ENCODE measurements at places on chromosomes 2 and 18.

GRCh38 chr2:98935111-98935770 is 784 bp downstream of the CRACDL start:
- DNase-seq = no peak

DNA sequence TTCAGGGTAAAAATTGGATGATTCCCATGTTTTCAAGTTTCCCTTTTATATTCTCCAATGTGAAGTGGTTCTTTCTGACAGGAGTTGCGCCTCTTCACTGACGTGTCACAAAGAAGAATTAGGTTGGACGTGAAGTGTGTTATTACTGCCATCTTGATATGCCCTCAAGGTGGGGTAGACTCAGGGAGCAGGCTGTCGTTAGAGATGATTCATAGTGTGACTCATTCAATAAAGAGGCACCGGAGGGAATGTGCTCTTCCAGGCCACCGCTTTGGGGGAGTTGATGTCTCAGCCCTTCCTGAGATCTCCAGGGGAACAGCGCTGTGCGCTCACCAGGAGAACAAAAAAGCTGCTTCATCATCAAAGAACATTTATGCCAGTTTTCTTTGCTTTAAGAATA is 3.6 kb upstream of the DGKD start:
- peak; percentile 44 for DNase-seq

GRCh38 chr18:45166836-45167551 is 448.3 kb upstream of the SLC14A2 start:
- DNase-seq = no peak

GRCh38 chr18:46310258-46310657 is 206.1 kb downstream of the HAUS1 start:
- DNase-seq = no peak

- no peak for DNase-seq
Observed at GRCh38 chr18:36023336-36023735, 44.0 kb downstream of the RPRD1A start.

DNA sequence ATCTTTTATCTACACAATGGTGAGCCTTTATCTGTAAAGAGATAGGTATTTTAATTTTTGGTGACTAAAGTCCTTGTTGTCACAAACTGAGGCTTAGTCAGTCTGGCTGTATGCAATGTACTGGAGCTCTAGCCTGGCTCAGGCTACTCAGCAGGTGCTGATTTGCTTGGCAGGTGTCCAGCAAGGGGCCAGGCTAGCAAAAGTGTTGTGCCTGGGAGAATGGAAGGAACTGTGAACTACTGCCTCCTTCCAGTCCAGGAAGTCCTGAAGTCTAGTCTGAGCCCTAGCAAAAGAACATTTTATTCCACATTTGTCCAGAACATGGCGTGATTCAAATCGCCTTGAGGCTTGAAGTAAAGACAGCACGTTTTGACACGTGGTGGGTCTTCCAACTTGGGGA is 260.5 kb downstream of the CCDC85A start:
- DNase-seq = no peak

DNA sequence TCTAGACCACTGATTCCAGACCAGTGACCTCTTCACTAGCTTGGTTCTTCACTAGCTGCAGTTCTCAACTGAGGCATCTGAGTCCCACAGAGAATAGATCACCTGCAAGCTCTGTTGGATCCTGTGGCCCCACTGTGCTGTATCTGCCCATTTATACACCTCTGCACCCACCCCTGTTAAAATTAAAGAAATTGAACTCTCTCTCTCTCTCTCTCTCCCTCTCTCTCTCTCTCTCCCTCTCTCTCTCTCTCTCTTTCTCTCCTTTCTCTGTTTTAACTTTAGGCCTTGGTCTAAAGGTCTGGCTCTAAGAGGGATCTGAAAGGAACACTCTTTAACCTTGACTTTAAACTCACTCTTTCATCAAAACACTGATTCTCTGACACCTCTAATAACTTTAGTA is 150.5 kb downstream of the ZEB2 start:
- no peak for DNase-seq

GRCh38 chr2:120385355-120386127 is 39.6 kb downstream of the INHBB start:
- DNase-seq = no peak

- no peak for DNase-seq
Observed at GRCh38 chr2:45218297-45218696, 209.0 kb upstream of the SIX2 start.

- DNase-seq = no peak
Observed at GRCh38 chr2:16190446-16191270, 250.3 kb downstream of the MYCN start.

- DNase-seq = no peak
Observed at GRCh38 chr2:18959952-18960717, 370.8 kb upstream of the NT5C1B start.

GRCh38 chr2:47779426-47779790 is 3.5 kb upstream of the MSH6 start:
- no peak for DNase-seq

- DNase-seq = no peak
Observed at GRCh38 chr2:20351555-20352229, 1.0 kb upstream of the PUM2 start.

DNA sequence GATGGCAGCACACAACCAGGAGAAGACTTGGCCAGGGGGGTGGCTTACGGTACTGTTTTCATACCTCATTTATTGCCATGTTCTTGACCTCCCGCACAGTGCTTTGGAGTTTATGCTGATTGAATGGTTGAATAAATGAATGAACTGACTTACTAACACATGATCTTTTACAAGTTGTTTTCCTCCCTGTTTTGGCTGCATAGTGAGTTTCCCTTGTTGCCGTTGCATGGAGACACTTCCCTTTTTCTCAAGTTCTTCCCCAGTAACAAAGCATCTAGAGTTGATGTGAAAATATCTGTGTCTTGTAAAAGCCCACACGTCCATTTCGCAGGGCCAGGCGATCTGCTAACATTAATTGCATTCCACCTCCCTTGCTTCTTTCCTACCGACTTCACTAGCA is 35.7 kb upstream of the RAB1A start:
- DNase-seq = no peak

DNA sequence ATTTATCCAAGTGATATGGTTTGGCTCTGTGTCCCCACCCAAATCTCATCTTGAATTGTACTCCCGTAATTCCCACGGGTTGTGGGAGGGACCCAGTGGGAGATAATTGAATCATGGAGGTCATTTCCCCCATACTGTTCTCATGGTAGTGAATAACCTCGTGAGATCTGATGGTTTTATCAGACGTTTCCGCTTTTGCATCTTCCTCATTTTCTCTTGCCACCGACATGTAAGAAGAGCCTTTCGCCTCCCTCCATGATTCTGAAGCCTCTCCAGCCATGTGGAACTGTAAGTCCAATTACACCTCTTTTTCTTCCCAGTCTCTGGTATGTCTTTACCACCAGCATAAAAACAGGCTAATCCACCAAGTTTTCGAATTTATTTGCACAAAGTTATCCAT is 20.3 kb upstream of the CHST10 start:
- DNase-seq = no peak

DNA sequence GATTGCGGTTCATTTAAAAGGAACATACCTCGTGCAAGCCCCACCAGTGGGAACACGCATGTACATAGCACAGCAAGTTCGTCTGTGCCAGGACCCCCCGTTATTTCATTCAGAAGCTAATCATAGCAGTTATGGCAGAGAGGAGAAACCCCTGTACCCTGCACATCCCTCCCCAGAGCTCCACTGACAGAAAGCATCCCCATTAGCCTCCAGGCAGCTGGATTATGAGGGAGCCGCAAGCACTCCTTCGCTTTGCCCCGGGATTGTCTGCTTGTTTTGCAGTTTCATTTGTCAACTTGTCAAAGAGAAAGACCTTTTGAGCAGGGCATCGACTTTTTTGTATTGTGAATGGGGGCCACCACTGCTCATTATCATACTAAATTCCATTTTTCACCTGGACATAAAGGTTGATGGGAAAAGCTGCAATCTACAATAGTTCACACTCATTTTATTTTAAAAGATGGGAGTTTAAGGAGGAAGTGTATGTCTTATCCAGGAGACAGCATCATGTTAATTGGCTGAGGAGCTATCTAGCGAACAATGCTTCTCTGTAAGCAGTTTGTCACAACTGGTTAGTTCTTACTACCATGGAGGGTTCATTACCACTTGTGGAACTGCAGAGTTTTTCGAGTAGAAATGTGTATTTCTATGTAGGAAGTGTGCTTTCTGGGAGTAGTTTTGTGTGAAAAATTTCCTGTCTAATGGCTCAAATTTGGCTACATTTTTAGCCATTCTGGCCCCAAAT is 255.3 kb downstream of the THSD7B start:
- no peak for DNase-seq

GRCh38 chr18:24491927-24492834 is 31.7 kb downstream of the HRH4 start:
- peak; percentile 9 for DNase-seq

- DNase-seq = no peak
Observed at GRCh38 chr2:128783896-128784295, 465.2 kb upstream of the HS6ST1 start.

DNA sequence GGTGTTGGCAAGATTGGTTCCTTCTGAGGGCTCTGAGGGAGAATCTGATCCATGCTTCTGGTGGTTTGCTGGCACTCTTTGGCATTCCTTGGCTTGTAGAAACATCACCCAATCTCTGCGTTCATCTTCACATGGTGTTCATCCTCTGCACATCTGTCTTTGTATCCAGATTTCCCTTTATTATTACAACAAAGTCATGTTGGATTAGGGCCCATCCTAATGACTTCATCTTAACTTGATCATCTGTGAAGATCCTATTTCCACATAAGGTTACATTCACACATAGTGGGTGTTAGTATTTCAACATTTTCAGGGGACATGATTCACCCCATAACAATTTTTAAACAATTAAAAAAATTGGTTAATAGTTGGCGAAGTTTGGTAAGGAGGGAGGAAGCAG is 177.4 kb upstream of the CWC22 start:
- DNase-seq = no peak

GRCh38 chr2:106208399-106208798 is 14.3 kb upstream of the UXS1 start:
- DNase-seq = no peak

DNA sequence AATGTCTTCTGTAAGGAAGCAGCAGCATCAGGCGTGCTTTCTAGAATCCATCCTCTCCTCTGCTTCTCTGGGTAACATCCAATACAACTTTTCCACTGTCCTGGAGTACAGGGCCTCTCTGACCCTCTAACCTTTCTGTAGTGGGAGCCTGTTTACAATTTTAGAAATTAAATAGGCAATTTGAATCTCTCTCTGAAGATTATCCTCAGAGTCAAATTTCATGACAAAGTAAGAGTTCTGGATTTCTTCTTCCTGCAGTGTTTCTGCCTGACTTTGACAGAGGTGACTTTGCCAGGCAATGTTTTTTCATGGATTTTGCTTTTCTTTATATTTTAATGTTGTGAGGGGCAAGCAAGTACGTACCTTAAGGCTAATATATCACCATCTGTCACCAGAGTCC is 558.4 kb downstream of the PARD3B start:
- no peak for DNase-seq

GRCh38 chr2:212034841-212035585 is 503.6 kb downstream of the ERBB4 start:
- DNase-seq = no peak

DNA sequence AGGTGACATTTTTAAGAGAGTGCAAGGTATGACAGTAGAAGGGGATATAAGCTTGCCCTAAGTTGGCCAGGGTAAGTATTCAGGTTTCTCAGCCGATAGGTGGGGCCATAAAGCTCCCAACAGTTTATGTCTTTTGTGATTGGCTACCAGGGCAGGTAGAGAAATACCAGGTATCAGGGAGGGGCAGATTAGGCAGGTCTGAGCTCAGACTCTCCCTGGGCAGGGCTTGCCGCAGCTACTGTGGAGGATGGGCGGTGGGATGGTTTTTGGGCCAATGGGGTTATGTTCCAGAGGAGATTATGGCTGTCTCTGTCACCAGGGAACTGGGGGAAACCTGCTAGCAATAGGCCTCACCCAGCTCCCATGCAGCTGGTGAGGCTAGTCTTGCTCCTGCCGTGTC is 211.6 kb downstream of the PTH2R start:
- no peak for DNase-seq

- DNase-seq = no peak
Observed at GRCh38 chr2:214481204-214481603, 70.3 kb downstream of the VWC2L start.

DNA sequence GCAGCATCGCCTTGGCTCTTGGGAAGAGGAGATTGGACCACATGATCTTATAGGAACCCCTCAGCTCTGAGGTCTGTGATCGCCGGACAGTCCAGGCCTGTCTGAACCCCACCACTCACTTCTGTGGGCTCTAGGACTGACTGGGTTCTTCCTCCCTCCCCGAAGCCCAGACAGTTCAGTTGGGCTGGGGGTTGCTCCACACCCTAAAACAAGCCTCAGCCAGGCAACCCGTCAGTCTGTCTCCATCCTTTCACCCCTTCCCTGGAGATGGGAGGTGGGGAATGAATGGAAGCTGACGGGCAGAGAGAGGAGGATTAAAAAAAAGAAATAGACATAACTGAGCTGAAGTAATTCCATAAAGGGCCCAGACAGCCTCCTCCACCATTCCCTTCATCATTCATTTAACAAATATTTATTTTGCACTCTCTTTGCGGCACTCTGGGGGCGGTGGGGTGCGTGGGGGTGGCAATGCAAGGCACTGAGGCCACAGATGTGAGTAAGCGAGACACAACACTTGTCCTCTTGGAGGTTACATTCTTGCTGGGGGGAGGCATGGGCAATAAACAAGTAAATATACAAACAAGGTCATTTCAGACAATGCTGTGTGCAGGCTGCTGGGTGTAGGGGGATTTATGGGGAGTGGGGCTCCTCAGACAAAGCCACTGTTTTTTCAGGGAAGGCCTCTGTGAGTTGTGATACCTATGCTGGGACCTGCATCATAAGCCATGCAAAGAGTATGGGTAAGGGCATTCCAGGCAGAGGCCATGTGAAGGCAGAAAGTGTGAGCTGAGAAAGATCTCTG is 12.9 kb downstream of the WNT10A start:
- DNase-seq = no peak

DNA sequence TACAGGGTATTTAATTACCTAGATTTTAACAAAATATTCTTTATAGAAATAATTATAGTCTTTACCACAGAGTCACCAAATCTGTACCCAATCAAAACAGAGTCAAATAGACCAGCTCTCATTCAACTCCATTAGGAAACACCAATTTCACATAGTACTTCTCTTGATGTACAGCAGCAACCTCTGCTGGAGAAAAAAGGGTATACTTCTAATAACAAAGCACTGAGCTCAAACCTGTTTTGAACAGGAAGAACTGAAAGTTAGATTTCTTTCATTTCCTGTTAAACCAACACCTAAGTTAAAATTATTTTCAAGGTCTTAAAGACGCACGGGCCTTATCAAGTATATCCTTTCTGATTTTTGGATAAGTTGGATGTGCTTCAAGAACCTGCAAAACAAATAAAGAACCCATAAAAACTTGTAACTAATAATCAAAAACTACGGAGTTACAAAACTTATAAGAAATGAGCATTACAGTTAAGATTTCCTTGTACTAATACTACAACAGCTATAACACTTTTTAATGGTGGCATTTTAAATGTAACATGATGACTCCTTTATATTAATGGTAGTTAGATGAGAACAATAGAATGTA is 79.0 kb downstream of the TTC21B start:
- DNase-seq = no peak

DNA sequence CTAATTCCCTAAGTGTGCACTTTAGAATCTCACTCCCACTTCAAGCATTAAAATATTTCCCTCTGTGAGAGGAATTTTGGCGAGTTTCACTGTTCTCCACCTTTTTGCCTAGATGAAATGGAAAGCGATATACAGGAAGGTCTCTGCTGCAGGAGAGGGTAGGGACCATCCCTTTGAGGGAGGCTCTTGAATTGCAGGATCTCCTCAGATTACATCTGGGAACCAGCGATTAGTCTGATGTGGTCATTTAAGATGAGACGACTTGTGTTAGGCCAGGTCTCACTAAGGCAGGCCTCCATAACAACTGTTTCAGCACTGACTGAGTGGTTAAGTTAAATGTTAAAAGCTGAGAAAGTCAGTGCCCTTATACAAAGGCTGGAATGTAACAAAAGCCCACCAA is 74.6 kb downstream of the ARL6IP6 start:
- no peak for DNase-seq
